Astrocyte (in vitro differentiated cells and primary cell): ENCODE measurements at places on chromosomes 3 and 15. TPM values are rescaled to one million over a fixed set of nuclear protein-coding genes. Genes with fewer than 3 reads are reported as not detected.

DNA sequence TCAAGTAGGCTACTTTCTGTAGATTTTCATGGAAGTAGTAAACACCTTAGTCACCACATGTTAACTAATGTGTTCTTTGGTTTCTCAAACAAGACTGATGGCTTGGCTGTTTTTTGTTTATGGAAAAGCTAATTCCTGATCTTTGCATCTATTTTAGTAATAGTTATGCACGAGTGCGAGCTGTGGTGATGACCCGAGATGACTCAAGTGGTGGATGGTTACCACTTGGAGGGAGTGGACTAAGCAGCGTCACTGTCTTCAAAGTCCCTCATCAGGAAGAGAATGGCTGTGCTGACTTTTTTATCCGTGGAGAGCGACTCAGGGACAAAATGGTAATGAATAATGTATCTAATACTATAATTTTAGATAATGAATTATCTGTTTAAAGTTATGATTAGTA lies 46.6 kb downstream of the SPRED1 start:
- DNase-seq = peak; percentile 75

DNA sequence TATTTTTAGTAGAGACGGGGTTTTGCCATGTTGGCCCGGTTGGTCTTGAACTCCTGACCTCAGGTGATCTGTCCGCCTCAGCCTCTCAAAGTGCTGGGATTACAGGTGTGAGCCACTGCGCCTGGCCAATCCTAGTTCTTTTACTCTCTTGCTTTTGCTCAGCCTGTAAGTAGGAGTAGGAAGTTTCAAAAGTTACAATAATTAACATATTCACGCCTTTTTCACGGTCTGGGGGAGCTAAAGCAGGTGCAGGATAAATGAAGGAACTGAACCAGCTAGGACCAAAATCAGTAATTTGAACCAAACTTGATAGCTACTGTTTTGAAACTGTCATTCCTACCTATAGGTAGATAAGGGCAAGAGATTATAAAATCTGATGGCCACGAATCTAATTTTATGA lies 98.5 kb downstream of the CACNA1D start:
- no peak for DNase-seq

- no peak for DNase-seq
Observed at GRCh38 chr3:161989012-161989411, 492.4 kb downstream of the OTOL1 start.

- no peak for DNase-seq
Observed at GRCh38 chr3:155870945-155871745, 695 bp downstream of the GMPS start.

GRCh38 chr3:65786890-65787289 lies 251.8 kb downstream of the MAGI1 start:
- DNase-seq = no peak

GRCh38 chr3:119258915-119259314 lies 18.2 kb upstream of the B4GALT4 start:
- no peak for DNase-seq

- peak; percentile 78 for DNase-seq
Observed at GRCh38 chr3:45026038-45026437, at the start of gene CLEC3B. Gene CLEC3B, plus strand, starts transcription at chr3:45026303. Its CDS starts 60 bp downstream, at chr3:45026363.

- no peak for DNase-seq
Observed at GRCh38 chr15:68572309-68572708, 6.5 kb upstream of the CORO2B start.

DNA sequence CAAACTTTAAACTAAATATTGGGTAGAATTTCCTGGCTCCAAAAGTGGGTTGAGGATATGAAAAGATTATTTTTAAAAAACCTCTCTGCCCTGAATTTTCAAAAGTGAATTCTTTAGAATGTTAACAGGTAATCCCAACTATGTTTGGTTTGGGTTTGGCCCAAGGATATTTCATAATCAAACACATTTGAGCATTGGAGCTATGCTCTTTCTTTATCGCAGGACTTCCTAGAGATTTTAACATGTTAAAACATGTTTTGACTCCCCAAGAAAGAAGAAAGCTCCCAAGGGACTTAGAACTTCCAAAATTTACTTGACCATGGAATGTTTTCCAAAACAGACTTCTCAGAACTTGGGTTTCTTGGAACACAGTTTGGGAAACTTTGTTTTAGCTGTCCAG lies 75.6 kb upstream of the SYNPR start:
- DNase-seq = no peak

- DNase-seq = no peak
Observed at GRCh38 chr3:43015991-43016865, 37.1 kb downstream of the GASK1A start.

- DNase-seq = peak; percentile 64
Observed at GRCh38 chr15:67117370-67117769, 52.0 kb downstream of the SMAD3 start.

DNA sequence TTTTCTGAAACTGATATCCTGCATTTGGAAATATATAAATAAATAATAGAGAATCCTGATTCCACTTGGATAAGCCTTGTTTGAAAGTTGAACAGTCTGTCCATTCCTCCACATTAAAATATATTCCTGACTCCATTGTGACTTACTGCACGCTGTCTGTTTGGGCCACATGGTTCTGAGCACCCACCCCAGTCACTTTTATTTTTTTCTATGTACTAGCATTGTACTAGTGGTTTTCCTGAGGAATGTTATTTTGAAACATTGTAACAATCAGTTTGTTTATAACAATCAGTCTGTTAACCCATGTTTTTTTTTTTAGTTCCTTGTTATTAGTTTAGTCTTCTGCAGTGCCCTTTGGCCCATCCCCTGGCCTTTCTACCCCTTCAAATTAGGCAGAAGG lies 87.4 kb upstream of the CCNL1 start:
- DNase-seq = no peak

- DNase-seq = no peak
Observed at GRCh38 chr3:127162947-127163645, 29.8 kb upstream of the PRR23E start.

The HEXA gene
- 145 and 178 TPM in 2 replicates for total RNA-seq

The WNT7A gene
- 0.46 and 1.7 TPM in 2 replicates for total RNA-seq

The FOXB1 gene
- total RNA-seq = 0.96 and 1.3 TPM in 2 replicates

The RBPMS2 gene
- 10.6 and 10.8 TPM in 2 replicates for total RNA-seq

The CGNL1 gene
- 10.2 and 11.0 TPM in 2 replicates for total RNA-seq

The THPO gene
- 0.25 and 0.46 TPM in 2 replicates for total RNA-seq

The CCDC33 gene
- 0.41 and 0.96 TPM in 2 replicates for total RNA-seq

The FAM81A gene
- total RNA-seq = 0.73 and 0.94 TPM in 2 replicates
